HS-27A (cell line): ENCODE measurements at places on chromosomes 3 and 15.

DNA sequence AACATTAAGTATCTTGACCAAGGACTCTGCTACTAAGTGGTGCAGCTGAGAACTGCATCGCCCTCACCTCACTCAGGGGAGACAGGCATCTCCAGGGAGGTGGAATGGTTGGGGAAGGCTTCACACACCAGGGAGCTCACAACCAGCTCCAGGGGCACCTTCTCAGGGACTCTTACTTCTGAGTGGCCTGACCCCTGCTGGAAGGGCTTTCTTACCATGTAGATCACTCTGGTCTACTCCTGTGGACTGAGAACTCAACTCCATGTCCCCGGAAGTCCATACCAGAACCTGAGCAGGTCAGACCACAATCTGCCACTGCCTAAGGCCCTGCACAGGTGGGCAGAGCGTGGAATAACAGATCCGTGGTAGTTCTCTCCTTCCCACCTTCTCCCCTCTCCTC, 140.5 kb downstream of the TLE3 start:
- DNase-seq = no peak

GRCh38 chr3:49377483-49377882, 19.3 kb upstream of the GPX1 start:
- DNase-seq = no peak

- no peak for DNase-seq
Observed at GRCh38 chr3:147411238-147411814, 2.2 kb downstream of the ZIC1 start.

DNA sequence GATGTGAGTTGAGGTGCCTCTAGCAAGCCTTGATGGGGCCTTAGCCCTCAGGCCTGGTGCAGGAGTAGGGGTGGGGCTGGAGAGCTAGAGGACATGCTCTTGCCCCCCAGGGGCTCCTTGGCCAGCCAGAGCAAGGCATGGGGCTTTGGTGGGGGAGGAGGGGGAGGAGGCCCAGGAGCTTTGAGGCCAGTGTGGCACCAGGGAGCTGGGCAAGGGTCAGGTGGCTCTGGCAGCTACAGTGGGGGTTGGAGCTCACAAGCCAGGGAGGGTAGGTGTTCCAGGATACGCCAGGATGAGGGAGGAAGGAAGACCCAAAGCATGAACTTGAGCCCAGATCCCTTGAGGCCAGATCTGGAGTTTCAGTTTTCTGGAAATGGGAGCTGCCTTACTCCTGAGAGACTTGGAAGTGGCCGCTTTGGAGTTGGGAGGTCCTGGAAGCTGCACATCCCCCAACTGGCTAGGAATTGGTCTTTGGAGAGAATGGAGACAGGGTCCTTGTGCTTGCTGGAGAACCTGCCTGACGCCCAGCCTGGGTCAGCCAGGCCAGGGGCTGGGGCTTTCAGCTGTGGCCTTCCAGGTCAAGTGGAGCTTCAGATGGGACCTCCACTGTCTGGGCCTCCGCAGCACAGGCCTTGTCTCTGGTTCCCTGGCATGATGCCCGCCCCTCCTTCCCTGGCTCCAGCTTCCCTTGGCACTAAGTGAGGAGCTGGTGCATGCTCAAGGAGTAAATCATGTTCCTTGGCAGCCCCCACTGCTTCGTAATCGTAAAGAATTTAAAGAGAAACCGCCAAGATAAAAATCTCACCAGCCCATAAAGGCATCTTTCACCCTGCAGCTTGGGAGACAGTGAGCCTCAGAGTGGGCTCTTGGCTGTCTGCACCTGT, 8.7 kb downstream of the SEMA3F start:
- peak; percentile 92 for DNase-seq

DNA sequence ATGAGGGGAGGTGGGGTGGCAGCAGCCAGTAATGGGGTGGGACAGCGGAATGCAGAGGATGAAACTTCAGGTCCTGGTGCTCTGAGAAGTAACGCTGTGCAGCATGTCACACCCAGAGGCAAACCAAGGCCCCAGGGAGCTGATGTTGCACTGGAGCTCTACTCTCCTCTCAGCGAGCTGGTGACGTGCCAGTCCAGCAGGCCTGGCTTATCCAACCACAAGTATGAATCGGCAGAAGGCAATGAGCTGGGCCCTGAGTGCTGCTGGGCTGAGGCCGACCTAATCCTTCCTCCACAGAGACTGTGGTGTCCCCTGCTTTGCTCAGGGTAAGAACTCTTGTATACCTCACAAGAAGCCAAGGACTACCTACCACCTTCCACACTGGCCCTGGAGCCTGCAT, 30.5 kb downstream of the CD86 start:
- DNase-seq = no peak

- DNase-seq = peak; percentile 91
Observed at GRCh38 chr15:101684384-101684783, 32.2 kb upstream of the TM2D3 start.

DNA sequence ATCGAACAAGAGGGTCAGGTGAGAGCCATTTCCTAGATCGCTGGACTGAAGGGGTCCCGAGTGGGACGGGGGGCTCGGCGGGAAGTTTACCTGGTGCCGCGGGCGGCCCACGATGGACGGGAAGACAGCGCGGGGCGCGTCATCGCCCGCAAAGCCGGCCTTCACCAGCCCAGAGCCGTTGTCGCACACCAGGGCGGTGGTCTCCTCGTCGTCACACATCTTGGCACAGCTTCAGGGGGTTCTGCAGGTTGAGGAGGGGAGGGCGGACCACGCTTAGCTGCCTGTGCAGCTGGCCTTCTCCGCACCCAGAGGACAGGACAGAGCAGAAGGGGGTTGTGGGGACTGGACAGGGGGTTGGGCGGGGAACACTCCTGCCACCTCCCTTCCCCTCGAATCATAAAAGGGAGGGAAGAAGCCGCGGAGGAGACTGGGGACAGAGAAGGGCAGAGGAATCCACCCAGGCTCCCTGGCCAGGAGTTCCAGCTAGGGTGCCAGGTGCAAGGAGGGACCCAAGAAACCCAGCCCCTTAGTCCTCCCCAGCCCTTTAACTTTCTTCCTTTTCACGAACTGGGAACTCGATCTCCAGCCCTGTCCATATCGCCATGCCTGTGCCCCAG, 651 bp downstream of the ACTC1 start:
- no peak for DNase-seq

GRCh38 chr15:60350108-60350507, 47.7 kb downstream of the ANXA2 start:
- DNase-seq = no peak

- DNase-seq = peak; percentile 99
Observed at GRCh38 chr15:69305204-69305931, 6.7 kb downstream of the PAQR5 start.

DNA sequence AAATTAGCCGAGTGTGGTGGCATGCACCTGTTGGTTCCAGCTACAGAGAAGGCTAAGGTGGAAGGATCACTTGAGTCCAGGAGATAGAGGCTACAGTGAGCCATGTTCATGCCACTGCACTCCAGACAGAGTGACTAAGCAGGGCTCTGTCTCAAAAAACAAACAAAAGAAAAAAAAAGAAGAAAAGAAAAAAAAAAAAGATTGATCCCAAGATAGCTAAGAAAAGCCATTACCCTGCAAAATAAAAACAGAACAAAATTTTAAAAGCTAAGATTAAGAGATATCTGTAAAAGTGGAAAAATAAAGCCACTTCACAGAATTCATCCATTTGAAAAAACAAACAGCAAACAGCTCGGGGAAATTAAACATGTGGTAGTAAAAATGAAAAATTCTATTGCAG, 23.8 kb downstream of the LRRC2 start:
- DNase-seq = no peak

DNA sequence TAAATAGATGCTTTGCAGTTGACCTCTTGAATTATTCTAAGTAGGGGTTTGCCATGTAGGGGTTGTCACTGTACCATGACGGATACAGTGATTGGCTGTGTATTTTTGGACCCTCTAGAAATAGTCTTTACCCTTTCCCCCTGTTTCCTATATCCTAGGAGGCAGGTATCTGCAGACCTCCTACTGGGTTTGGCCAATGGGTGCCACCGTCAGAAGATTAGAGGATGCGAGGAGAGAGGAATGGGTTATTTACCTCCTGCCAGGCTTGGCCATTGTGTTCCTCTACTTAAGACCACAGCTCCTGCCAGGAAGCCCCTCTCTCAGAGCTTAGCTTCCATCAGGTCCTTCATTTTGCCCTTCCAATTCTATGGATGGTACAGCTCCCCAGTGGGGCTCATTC, 40.2 kb upstream of the CLRN1 start:
- no peak for DNase-seq

DNA sequence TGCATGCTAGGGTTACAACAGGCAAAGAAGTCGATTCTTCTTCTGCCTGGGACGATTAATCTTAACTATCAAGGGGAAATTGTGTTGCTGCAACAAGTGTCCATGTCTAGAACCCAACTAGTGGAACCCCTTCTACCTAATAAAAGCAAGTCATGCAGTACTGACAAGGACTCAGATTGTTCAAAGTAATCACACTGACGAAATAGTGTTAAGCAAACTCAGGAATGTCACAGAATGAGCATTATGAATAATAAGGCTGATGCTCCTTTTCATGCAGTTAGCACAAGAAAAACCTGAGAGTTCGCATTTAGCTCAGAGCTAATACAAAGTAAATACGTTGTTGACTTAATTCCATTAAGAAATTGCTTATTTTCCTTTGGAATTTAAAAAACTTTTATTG, 47.5 kb upstream of the TRIM42 start:
- DNase-seq = no peak

DNA sequence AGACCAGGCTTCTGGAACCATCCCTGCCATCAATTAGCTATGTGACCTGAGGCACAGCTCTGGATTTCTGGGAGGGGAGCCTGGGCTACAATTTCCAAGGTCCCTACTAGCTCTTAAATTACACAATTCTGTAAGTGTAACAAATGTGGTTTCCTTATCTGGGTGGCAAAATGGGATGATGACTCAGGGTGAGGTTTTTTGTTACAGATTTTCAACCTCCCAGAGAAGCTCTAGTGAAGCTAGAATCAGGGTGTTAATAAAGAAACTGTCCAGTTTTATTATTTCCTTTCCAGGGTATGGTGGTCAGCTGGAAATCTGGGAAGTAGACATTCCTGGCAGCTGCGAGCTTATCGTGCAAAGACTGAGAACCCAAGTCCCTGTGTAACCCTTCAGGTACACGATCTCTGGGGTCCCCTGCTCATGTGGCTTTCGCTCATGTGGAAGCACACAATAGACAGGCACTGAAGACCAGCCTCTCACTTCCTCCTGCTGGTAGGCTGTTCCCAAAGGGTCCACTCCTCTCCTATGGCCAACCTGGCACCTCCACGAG, 7.3 kb downstream of the RAB27A start:
- DNase-seq = peak; percentile 48

DNA sequence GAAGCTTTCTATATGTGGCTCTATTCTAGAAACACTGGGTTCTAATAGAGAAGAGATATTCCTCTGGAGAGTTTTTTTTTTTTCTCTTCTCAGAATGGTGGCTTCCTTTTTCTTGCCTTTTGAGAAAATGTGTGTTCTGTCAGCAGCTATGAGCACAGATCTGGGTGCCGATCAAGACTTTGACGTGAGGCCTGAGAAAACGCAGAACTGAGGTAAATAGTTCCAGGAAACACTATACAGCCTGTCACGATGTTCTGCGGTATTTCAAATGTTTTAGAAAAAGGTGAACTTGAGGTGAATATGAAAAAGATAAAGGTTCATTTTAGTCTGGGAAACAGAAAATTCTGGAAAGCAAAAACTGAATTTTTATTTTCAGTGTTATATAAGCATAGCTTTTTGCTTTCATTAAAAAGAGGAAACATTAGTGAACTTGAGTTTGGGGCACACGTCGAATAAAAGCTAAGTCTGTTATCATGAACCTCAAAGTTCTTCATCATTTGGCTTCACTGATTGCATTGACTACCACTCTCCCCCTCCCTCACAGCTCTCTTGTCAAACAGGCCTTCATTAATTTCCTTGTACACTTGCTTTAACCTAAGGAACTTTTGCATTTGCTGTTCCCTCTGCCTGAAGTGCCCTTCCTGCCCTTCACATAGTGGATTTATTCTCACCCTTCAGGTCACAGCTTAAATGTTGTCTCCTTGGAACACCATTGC, 265.1 kb downstream of the NFKBIZ start:
- DNase-seq = no peak

- DNase-seq = no peak
Observed at GRCh38 chr3:126780666-126781065, 76.6 kb downstream of the CHCHD6 start.

DNA sequence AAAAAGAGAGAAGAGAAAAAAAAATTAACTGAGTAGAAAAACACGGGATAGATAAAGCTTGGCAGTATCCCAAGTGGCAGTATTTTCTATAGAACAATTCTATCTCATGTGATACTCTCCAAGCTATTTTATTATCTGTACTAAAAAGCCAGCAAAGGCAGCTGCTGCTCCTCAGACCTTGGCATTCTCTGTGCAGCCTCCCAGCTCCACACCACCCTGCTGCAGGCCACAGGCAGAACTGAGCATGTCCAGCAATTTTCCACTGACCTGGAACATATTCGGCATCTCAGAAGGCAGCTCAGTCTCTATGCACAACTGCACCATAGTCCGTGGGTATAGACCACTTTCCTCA, 1161.4 kb downstream of the IGSF11 start:
- no peak for DNase-seq

- DNase-seq = no peak
Observed at GRCh38 chr3:173221010-173221409, 80.0 kb upstream of the SPATA16 start.

GRCh38 chr3:101518421-101518871, 5.4 kb upstream of the SENP7 start:
- DNase-seq = no peak

DNA sequence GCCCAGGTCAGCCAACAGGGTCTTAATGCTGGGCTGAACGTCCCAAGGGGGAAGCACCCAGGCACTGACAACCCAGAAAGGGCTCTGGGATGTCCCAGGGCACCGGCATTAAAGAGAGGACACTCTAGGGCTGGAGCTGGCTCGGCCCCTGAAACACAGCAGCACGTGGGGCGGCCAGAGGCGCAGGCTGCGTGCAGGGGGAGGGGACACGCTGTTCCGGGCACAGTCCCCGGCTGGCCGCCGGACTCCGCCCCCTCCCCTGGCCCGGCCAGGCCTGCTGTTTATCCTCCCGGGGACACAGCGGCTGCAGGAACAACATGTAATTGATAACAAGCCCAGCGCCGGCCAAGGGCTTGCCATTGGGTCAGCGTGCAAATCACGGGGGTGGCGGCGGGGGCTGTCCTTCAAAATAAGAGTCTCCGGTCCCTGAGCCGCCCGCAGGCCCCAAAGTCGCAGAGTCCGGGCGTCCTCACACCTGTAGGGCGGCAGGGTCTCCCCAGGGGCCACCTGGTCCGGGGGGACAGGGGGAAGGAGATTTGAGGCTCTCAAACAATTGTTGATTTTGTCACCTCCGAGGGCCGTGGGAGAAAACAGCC, 1.3 kb downstream of the KLF15 start:
- DNase-seq = peak; percentile 26

DNA sequence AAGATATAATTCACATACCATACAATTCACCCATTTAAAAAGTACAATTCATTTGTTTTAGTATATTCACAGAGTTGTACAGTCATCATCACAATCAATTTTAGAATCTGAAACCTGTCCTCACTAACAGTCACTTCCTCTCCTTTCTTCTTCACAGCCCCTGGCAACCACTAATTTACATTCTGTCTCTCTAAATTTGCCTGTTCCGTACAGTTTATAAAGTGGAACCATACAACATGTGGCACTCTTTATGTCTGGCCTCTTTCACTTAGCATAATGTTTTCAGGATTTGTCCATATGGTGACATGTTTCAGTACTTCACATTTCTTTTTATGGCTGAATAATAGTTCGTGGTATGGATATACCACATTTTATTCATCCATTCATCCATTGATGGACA, 22.7 kb downstream of the ERICH6 start:
- no peak for DNase-seq

GRCh38 chr3:111578867-111579266, 16.3 kb downstream of the ZBED2 start:
- DNase-seq = no peak
